Mammary microvascular endothelial cell (primary cell): ENCODE measurements at places on chromosomes 13 and 19. TPM values are rescaled to one million over a fixed set of nuclear protein-coding genes. Genes with fewer than 3 reads are reported as not detected.

RLN3 gene
- total RNA-seq = not detected in 2 replicates

RNF113B gene
- not detected in 2 replicates for total RNA-seq

ANGPTL4 gene
- total RNA-seq = 10.7 TPM in 2 replicates

TNFSF11 gene
- not detected in 2 replicates for total RNA-seq

FLT1 gene
- 65.1 and 74.6 TPM in 2 replicates for total RNA-seq

CRB3 gene
- total RNA-seq = not detected in 2 replicates

LIM2 gene
- total RNA-seq = not detected in 2 replicates

LRRC25 gene
- not detected in 2 replicates for total RNA-seq

GRIN2D gene
- total RNA-seq = 0.40 and 0.64 TPM in 2 replicates

PNMA8A gene
- total RNA-seq = 0.80 and 0.84 TPM in 2 replicates

IGFL2 gene
- total RNA-seq = not detected in 2 replicates

CGB2 gene
- not detected in 2 replicates for total RNA-seq

PALM3 gene
- not detected in 2 replicates for total RNA-seq

C19orf81 gene
- total RNA-seq = 1.3 and 5.9 TPM in 2 replicates

ZNF154 gene
- total RNA-seq = 0.33 and 0.34 TPM in 2 replicates

TBXA2R gene
- 8.5 and 9.3 TPM in 2 replicates for total RNA-seq

DLEU7 gene
- not detected in 2 replicates for total RNA-seq

KLK4 gene
- total RNA-seq = not detected in 2 replicates

BCAM gene
- total RNA-seq = 22.6 and 33.0 TPM in 2 replicates

PDX1 gene
- not detected in 2 replicates for total RNA-seq

FGF14 gene
- under 0.01 and 0.13 TPM in 2 replicates for total RNA-seq
